A172 (cell line): ENCODE measurements at places on chromosomes 6 and 20. TPM values are rescaled to one million over a fixed set of nuclear protein-coding genes. Genes with fewer than 3 reads are reported as not detected.

Gene EPB41L1
- total RNA-seq, result 32.2 and 43.2 TPM in 2 replicates

Gene KHDC1L
- total RNA-seq, result not detected in 2 replicates

Gene IFT52
- 43.6 and 53.6 TPM in 2 replicates for total RNA-seq

Gene MROH8
- total RNA-seq, result 1.3 and 9.3 TPM in 2 replicates

Gene TMEM200A
- 21.9 and 23.4 TPM in 2 replicates for total RNA-seq

Gene XKR7
- not detected in 2 replicates for total RNA-seq

Gene SLC52A3
- total RNA-seq, result 0.03 and 0.22 TPM in 2 replicates

Gene SAMD5
- total RNA-seq, result 1.8 and 2.7 TPM in 2 replicates

Gene STX7
- 27.3 and 35.6 TPM in 2 replicates for total RNA-seq

Gene NRN1
- total RNA-seq, result 6.5 and 8.7 TPM in 2 replicates

- DNase-seq, result no peak
These were observed 110.3 kb upstream of the SNX9 start for GRCh38 chr6:157712585-157713295.

GRCh38 chr6:154399097-154399496, 42.5 kb upstream of the IPCEF1 start:
- peak; percentile 65 for DNase-seq

- peak; percentile 65 for DNase-seq
These were observed 166.5 kb upstream of the MYLIP start for GRCh38 chr6:15962449-15962764.

DNA sequence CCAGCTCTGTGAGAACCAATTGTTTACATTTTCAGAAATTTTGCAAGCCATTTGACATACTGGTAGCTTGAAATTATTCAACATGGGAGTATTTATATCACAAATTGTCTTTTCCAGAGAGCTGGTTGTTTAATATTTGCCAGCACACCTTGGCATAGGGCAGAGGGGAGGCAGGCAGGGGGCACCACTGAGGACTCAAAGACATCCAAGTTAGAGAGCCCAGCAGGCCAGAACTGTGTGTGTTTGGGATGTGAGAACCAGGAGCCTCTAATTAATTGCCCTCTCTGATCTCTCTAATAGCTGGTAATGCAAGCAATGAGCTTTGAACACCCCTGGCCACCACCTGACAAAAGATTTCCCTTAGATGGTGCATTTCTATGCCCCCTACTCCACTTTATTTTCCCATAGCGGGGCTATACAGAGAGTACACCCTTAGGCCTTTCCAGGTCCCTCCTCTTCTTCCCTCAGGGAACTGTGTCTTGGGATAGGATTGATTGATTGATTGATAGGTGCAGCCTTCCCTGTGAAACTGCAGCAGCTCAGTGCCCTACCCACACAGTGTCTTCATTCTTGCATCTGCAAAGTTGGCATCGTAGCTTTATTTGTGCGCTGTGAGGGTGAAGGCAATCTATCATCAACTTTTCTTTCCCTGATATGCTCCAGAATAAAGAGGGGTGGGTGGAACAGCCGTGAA, 29.2 kb downstream of the MOCS1 start:
- no peak for DNase-seq

- no peak for DNase-seq
These were observed 212.2 kb downstream of the CDC5L start for GRCh38 chr6:44599672-44600071.

DNA sequence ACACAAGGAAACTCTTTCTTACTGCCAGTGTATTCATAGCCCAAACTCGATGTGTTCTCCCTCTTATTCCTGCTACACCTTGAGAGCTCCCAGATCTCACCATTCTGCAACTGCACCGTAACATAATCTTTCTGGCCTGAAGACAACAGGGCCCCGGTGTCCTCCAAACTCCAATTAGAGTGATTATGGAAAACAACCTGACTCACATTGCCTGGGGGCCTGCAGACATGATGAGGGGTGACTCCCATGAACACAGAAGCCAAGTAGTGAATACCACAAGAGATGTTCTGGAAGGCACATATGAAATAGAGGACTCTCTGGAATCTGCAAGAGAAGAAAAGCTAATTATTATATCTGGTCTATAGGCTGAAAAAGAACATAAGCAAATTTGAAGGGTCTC, 19.7 kb downstream of the SLC22A16 start:
- no peak for DNase-seq

- no peak for DNase-seq
These were observed 21.9 kb downstream of the FAM217A start for GRCh38 chr6:4057036-4057435.

DNA sequence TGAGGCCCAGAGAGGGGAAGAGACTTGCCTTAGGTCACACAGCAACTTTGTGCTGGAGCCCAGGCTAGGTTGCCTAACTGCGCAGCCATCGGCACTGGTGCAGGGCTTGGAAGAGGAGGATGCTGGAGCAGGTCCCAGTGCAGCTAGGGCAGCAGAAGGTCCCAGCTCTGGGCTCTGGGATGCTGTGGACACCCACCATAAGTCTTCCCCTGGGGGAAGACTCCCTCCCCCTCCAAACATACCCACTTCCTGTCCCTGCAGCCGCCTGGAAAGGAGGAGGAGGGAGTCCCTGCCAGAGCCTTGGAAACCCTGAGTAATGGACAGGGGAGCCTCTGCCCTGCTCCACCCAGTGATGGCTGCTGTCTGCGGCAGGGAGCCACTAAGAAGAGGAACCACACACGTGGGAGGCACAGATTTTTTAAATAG, 93.6 kb downstream of the NCR2 start:
- peak; percentile 77 for DNase-seq

- no peak for DNase-seq
These were observed 27.7 kb upstream of the CARMIL1 start for GRCh38 chr6:25251426-25251825.

- no peak for DNase-seq
These were observed 76.3 kb downstream of the CD40 start for GRCh38 chr20:46194409-46194808.

DNA sequence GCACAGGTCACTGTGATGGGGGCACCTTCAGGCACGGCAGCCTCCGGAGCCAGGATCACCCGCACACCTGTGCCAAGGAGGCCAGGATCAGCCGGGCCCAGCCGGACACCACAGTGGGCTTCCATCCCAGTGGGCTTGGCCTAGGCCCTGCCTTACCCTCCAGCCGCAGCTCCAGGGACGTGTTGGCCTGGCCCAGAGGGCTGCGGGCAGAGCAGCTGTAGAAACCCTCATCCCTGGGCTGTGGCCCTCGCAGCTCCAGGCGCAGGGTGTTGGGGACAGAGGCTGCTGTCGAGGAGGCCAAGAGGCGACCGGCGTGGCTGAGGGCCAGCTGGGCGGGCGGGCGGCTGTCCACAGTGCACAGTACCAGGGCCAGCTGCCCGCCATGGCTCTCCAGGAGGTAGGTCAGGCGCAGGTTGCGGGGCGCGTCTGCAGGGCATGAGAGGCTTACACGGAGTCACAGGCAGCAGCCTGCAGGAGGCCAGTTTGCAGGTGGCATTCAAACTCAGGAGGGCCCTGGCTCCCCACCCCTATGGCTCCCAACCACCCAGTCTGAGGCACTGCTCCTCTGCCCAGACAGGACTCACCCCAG, 11.0 kb upstream of the ADAM33 start:
- no peak for DNase-seq

DNA sequence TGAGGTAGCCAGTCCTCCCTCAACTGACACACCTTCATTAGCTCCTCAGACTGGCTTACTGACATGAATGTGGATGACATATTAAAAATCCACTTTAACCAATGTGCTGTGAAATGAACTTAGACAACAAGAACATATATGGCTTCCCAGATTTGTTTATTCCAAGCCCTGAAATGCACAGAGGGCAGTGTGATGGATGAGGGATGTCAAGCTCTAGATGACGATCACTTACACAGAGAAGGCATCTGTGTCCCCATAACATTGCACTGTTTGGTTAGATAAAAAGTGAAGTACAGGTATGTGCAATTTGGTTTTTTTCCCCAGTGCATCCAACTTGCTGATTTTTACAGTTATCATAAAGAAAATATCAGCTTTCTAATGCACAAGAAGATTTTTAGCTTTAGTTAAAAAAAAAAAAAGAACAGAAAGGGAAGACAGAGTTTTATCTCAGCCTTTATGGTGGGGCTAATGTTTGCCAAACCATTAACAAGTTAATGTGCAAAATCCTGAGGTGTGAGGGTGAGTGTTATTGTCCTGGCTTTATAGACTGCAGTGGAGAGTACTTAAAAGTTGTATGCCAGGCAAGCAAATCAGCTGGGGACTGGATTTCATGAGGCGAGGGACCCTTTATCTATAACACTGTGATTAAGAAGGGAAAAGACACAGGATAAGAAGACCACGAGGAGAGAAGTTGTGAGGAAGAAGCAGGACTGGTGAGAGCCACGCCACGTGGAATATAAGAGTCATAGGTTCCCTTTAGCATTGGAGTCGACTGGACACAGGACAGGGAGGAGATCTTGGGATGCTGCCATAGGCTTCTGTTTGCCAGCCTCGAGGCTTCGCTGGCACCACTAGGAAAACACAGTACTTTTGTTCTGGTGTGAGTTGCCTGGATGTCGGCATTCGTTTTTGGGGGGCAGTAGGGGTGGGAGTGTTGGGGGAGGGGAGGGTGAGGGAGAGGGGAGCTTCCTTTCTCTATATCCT, 90.0 kb upstream of the BACH2 start:
- DNase-seq, result no peak

- DNase-seq, result peak; percentile 59
These were observed 838.4 kb downstream of the DHX35 start for GRCh38 chr20:39800548-39800947.

- DNase-seq, result no peak
These were observed 838 bp downstream of the TNFAIP3 start for GRCh38 chr6:137867685-137868509.

GRCh38 chr6:113290684-113291083, 566.5 kb upstream of the MARCKS start:
- no peak for DNase-seq

DNA sequence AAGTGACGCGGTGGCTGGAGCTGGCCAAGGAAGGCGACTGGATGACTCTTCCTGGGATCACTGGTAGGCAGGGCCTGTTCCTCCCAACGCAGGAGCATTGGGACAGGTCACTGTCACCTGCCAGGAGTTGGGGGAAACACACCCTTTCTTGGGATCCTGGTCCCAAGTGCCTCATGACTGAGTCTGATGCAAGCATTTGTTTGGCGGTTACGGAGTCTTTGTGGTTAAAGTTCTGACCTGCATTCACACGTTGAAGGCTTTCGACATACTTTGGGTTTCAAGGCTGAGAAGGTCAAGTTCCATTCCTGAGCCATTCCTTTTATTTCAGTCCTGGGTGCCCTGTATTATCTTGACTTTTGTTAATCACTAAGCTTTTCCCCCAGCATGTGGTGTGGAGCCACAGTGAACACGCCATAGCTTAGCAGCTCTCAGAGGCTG, 6.0 kb downstream of the PNLDC1 start:
- DNase-seq, result no peak

DNA sequence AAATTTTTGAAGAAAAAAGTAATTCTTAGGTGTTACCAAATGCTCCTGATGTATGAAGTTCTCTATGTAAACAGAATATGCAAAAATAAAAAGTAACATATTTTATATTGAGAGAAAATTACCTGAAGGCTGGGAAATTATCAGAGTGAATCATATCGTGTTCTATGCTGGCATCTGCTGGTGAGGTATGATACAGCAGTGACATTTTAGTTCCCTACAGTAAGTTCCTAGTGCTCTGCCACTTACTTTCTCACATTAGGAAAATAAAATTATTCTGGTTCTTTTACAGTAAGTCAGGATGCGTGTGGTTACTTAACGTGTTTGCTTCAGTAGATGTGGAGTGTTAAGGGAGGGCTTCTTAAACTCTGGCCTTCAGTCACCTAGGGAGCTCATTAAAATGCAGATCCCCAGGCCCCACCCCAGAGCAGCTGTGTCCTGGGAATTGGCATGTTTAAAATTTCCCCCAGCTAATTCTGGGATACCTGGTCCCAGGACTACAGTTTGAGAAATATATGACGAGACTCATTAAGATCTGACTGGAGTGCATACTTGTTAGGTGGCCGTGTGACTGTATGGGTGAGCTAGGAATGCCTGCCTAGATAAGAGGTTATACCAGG, 3.2 kb downstream of the ACTR5 start:
- DNase-seq, result peak; percentile 38

DNA sequence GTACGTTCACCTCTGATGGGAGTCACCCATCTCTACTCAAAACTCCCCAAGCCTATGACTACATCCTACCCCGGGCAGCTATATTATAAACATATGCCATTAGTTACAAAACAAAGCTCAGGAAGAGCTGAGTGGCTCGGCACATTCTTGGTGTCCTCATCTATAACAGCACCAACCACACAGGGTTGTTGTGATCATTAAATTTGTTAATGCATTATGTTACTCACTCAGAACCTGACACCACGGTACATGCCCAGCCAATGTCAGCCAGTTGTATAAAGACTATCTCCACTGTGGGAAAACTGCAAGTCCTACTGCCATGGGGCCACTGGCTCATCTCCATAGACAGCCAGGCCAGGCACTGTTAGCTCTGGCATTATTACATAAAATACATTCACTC, 7.7 kb downstream of the CDK5RAP1 start:
- DNase-seq, result no peak

GRCh38 chr6:105428342-105428957, 25.6 kb upstream of the PREP start:
- peak; percentile 61 for DNase-seq

GRCh38 chr6:704046-704445, 11.1 kb upstream of the EXOC2 start:
- no peak for DNase-seq

- no peak for DNase-seq
These were observed 34.6 kb downstream of the RREB1 start for GRCh38 chr6:7142228-7142801.

DNA sequence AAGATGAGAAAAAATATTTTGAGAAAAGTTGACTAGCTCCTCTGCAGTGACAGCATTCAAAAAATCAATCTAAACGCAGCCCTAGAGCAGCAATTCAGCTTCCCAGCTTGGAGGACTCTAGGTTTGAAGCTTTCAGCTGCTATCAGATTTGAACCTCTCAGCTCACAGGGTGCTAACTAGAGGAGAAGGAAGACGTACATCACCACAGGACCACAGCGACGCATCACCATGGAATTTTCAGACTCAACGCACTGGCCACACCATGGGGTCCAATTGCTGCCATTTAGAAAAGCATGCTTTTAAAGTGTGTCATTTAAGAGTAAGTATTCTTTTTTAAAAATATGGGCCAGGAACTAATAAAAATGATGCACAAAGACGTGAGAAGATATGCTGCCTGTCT, 45.0 kb upstream of the FUCA2 start:
- DNase-seq, result peak; percentile 83
